ENCODE measurements at places on chromosomes 11 and 22.

GRCh38 chr11:65912845-65913244 is 6.0 kb downstream of the C11orf68 start:
- DNase-seq, result no peak

- no peak for DNase-seq
Observed at GRCh38 chr11:111001986-111002611, 243.4 kb upstream of the POU2AF2 start.

DNA sequence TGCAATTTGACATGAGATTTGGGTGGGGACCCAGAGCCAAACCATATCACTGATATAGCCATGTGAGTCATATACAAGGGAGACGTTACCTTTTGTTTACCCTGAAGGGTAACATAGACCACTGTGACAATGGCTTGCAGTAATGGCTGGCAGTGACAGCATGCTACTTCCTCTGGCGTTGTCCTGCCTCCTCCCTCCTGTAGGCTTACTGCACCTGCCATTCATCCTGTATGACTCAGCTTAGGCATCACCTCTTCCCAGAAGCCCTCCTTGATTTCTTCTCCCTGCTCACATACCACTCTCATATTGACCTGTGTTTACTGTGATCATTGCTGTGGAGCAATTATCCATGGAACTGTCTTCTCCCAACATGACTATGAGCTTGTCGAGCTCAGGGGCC is 12.0 kb upstream of the PVALB start:
- DNase-seq, result no peak

GRCh38 chr11:128471138-128471661 is 116.2 kb downstream of the ETS1 start:
- no peak for DNase-seq

GRCh38 chr11:96019281-96019680 is 95.4 kb upstream of the MTMR2 start:
- no peak for DNase-seq

DNA sequence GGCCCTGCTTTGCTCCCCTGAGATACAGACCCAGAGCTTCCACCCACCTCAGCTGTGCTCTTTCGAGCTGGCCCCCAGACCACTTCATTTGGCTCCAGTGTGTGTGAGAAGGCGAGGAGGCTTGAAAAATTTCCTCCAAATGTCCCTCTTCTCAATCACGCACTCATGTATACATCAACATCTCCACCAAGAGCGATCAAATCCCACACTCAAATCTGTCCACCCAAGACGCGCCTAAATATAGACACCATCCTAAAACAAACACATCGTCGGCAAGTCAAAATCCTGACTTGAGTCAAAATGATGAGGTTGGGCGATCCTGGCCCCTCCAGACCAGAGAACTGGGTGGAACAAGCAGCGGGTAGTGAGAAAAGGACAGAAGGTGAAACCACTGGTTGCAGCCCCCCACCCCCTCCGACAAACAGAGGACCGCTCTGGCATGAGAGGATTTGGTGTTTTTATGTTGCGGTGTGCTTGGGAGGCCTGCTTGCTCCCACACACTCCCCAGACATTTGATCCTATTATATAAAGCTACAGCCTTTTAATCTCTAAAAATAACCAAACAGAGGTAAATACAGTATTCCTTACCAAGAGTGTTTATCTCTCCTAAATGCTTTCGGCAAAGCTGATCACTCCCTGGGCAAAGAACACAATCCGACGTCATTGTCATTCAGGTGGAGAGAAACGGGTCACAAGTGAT is 10.2 kb downstream of the MN1 start:
- no peak for DNase-seq

DNA sequence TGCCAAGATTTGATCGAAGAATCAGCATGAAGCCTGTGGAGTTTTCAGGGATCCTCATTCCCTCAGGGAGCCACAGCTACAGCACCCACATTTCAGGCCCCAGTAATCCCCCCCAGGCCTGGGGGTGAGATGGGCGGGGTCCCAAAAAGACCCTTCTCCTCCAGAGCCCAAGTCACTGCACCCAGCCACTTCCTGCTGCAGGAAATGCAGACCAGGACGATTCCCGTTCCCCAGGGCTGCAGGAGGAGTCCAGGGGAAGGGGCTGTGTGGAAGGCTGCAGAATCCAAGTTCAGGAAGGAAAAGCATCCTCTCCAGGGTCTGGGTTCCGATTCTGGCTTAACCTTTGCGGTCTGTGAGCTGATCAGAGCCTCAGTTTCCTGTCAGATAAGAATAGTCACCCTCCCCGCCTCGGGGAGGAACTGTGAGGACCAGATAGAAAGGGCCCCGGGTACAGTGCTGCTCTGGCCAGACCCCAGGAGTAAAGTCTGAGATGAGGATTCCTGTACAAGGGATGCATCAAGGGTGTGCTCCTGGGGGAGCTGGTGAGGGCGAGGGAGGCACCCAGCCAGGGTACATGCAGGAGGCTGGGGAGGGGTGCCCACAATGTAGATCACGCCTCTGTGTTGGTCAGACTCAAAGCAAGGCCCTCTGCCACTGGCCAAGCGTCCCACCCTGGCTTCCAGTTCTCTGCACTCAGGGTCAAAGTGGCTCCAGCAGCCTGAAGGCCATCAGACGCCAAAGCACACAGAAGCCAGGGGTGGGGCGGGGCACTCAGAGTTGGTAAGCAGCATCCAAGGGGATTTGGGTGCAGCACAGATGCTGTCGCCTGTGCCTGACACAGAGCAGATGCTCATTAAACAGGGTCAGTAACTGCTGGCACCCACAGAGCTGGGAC is 30.1 kb upstream of the TP53I11 start:
- no peak for DNase-seq

DNA sequence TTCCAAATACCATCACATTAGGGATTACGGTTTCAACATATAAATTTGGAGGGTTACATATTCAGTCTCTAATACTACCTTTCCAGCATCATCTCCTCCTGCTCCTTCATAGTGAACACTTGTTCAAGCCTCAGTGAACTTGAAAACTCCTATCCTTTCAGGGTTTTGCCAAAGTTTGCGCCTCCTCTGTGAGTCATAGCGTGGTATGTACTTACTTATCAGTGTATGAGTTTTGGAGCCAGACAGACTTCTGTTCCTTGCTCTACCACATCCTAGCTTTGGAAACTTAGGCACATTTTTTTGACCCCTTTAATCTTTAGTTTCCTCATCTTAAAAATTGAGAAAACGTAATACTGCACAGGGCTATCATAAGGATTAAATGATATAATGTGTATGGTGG is 160.1 kb upstream of the ZC3H12C start:
- no peak for DNase-seq
